ENCODE measurements at places on chromosomes 2 and 18.

DNA sequence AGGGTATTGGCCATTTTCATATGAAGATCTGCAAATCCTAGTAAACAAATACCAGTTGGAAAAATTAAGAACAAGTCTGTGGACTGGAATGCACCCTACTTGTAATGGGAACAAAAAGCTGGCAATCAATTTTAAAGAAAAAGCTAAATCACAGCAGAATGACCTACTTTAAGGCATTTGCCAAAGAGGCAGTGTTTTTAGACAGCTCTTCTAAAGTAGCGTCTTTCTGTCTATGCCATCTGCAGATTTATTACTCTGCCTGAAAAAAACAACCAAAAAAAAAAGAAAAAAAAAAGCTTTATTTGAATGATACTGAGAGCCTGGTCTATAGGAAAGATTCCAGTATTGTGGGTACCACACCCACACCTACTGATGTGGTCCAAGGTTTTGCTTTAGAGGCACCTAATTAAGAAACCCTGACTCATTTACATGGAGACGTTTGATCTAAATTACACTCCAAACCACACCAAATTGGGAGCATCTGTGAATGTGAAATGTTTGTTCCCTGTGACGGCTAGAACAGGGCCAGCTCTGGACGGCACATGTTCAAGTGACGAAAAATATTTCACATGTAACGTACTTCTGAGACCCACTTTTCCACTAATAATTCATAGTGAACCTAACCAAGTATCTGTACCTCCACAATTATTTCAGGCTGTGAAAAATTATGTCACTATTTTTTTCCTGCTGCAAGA is 597.1 kb downstream of the ARHGAP15 start:
- no peak for DNase-seq

GRCh38 chr2:10688921-10689807 is 611 bp downstream of the NOL10 start:
- DNase-seq = no peak

- no peak for DNase-seq
Observed at GRCh38 chr2:146370826-146371225, 1474.0 kb upstream of the ACVR2A start.

DNA sequence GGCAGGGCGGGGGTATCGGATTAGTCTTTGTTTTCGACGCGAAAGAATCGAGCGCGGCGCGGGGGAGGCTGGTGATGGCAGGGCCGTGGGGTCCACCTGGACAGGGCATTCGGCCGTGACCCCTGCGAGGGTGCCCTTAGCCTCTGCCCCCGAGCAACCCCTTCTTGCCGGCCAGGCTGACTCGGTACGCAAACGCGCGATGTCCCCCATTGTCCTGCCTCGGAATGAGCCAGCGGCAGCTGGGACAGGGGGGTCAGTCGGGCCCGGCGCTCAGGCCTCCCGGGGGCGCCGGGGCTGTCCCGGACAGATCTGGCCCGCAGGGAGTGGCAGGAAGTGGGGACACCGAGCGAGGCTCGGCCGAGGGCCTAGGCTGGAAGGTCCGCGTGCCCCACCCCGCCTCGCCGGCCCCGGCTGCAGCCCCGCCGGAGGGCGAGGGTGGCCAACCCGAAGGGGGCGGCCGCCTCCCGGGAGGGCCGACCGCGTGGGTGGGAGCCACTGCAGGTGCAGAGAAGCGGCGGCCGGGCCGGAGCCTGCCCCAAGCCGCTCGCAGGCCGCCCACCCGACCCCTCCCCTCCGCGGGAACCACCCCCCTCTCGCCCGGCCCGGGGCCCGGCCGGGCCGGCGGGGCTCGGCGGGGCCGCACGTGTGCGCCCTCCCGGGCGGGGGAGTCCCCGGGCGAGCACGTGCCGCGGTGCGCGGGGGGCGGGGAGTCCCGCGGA is at the start of gene TET3:
TSS of gene TET3 (plus strand) at position 708 of the 719 bp plus-strand sequence. CDS start 1,494 bp downstream, outside the sequence.
- DNase-seq = no peak

GRCh38 chr2:4588606-4589005 is 885.2 kb downstream of the DCDC2C start:
- DNase-seq = no peak

- peak; percentile 59 for DNase-seq
Observed at GRCh38 chr2:108364676-108365297, 13.0 kb upstream of the SULT1C4 start.

DNA sequence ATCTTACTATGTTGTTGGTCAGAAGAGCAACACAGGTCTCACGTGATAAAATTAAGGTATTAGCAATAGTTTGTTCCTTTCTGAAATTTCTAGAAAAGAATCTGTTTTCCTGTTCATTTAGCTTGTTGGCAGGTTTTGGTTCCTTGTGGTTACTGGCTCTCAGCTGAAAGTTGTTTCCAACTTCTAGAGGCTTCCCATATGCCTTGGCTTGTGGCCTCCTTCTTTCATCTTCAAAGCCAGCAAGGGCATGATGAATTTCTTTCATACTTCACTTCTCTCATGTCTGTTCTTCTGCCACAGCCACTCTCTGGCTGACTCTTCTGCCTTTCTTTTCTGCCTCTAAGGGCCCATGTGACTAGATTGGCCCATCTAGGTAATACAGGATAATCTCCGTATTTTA is 193.7 kb downstream of the TRIB2 start:
- no peak for DNase-seq

DNA sequence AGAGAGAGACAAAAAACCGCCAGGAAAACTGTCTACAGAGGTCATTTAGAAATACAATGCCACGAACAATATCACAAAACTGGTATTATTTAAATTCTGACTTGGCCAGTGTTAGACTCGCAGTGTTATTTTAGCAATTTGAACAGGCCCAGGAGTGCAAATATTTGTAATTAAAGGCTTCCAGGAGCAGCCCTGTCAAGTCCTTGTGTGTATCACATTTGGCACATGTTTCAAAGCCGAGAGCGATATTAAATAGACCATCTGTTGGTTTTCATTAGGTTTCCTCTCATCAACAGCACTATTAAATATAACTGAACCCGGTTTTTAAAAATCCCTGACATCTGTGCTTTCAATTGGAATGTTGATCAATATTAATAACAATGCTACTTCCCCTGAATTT is 656.9 kb downstream of the TSN start:
- DNase-seq = no peak

DNA sequence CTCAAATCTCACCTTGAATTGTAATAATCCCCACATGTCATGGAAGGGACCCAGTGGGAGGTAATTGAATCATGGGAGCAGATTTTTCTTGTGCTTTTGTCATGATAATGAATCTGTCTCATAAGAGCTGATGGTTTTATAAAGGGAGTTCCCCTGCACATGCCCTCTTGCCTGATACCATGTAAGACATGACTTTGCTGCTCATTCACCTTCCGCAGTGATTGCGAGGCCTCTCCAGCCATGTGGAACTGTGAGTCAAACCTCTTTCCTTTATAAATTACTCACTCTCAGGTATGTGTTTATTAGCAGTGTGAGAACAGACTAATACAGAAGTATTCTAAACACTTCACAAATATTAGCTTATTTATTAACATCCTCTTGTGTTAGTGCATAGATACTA is 516.7 kb downstream of the LRRTM4 start:
- DNase-seq = no peak

DNA sequence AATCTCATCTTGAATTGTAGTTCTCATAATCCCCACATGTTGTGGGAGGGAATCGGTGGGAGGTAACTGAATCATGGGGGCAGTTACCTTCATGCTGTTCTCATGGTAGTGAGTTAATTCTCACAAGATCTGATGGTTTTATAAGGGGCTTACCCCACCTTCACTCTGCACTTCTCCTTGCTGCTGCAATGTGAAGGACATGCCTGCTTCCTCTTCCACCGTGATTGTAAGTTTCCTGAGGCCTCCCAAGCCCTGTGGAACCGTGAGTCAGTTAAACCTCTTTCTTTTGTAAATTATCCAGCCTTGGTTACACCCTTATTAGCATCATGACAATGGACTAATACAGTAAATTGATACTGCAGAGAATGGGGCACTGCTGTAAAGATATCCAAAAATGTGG is 57.9 kb downstream of the SCN7A start:
- DNase-seq = no peak

DNA sequence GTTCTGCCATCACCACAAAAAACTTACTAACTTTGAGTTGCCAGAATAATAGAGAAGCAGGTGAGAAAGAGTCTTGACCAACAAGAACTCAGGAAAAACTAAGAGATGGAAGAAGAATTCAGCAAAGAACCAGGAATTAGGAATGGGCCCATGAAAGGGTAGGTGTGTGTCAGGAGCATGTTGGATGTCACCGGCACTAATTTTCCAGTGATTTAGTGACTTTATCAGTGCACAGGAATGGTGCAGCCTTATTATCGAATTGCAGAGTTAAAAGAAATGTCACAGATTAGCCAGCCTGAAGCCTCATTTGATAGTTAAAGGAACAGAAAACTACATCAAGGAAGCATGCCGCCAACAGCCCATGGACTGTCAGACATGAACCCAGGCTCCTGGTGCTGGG is 9.0 kb upstream of the BOD1L2 start:
- DNase-seq = no peak

DNA sequence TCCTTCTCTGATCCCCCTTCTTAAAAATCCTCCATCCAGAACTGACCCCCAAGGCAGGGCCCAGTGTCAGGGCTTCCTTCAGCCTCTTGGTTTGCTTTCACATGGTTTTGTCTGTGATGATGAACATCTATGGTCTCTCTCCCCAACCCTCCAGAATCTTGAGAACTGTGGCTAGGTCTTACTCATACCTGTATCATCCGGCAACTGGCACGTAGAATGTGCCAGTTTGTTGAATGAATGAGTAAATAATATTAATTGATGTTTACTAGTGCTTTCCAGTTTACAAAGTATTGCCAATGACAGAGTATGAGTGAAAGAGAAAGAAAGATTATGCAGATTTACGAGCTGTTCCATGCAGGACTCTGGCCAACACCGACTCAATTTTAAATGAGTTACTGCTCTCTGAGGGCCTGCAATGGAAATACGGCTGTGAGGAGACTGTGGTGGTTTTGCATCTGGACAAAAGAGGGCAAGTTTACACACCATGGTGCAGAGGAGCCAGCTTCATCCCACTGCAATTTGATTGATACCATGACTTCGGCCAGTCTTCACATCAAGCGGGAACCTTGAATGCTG is 29.9 kb upstream of the TRIB2 start:
- no peak for DNase-seq

- DNase-seq = no peak
Observed at GRCh38 chr18:4549164-4549872, 94.2 kb upstream of the DLGAP1 start.

- no peak for DNase-seq
Observed at GRCh38 chr2:37797081-37797480, 125.6 kb upstream of the CDC42EP3 start.

DNA sequence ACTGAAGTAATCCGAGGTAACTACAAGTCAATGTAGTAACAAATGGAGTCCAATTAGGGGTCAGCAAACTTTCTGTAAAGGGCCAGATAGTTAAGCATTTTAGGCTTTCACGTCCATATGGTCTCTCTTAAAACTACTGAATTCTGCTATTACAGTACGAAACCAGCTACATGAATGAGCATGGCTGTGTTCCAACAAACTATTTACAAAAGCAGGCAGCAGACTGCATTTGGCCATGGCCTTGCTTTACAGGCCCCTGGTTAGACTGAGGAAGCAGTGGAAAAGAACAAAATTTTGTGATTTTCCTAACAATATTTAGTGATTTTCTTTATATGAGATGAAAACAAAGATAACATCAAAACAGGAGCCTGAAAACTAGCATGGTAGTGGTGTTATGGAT is 64.0 kb downstream of the RTN4 start:
- DNase-seq = no peak

GRCh38 chr2:161416708-161417437 is 776 bp downstream of the TBR1 start:
- no peak for DNase-seq

DNA sequence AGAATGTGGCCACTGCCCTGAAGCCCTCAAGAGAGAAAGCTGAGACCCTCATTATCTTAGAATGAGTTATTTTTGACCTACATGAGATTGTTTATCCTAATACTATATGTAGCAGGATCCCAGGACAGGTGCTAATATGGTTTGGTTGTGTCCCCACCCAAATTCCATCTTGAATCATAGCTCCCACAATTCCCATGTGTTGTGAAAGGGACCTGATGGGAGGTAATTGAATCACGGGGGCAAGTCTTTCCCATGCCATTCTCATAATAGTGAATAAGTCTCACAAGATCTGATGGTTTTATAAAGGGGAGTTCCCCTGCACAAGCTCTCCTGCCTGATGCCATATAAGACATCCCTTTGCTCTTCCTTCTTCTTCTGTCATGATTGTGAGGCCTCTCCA is 76.8 kb downstream of the CCBE1 start:
- no peak for DNase-seq

GRCh38 chr2:144376460-144376859 is 143.5 kb downstream of the ZEB2 start:
- no peak for DNase-seq

DNA sequence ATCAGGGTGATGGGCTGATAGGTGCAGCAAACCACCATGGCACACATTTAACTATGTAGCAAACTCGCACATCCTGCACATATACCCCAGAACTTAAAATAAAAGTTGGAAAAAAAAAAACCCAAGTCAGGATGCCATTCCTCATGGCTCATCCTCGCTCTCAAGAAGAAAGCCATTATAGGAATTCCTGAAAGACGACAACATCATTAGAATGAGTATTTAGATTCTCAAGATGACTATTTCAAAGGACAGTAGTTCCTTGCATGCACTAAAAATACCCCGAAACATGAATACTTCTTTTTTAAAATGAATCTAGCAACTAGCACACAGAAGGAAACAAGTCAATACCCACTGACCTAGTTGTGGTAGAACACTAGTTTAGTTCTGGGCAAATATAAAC is 285.8 kb upstream of the REV1 start:
- DNase-seq = no peak

DNA sequence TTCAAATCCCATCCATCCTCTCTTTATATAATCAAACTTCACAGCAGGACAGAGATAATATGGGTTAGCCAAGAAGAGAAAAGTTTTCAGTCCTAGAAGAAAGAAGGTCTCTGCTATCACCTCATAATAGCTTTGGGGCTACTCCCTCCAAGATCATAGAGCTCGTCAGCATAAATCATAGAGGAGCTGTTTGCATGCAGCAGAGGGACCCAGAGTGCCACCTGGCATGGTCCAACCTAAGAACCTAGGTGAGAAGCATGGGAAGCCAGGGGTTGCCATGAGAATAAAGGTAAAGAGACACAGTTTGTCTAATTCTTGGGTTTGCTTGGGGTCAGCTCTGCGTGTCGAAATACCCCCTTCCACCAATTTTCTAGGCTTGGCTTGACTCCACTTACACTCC is 87.1 kb upstream of the CYP1B1 start:
- peak; percentile 29 for DNase-seq

- DNase-seq = no peak
Observed at GRCh38 chr2:44168681-44169154, at the start of gene PPM1B. Gene PPM1B, plus strand, starts transcription at chr2:44168875. Its CDS starts 32,325 bp downstream, at chr2:44201200.

GRCh38 chr2:152240559-152241231 is 65.1 kb upstream of the STAM2 start:
- no peak for DNase-seq

- DNase-seq = no peak
Observed at GRCh38 chr2:128513961-128514283, 195.3 kb upstream of the HS6ST1 start.
